ENCODE measurements at places on chromosomes 1 and 21. TPM values are rescaled to one million over a fixed set of nuclear protein-coding genes. Genes with fewer than 3 reads are reported as not detected.

DNA sequence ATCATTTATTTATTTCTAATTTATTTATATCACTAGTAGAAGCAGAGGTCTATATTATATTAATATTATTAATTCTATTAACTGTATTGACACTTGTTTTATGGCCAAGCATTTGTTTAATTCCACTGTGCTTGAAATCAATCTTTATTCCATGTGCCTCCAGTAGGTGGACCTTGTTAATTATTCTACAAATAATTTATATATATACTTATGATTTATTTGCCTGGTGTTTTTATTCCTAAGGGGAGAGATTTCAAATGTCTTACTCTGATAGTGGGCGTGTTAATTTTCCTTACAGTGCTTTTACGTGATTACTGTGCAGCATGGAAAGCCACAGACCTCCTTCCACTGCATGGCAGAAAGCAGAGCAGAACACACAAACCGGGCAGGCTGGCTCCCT lies 17.5 kb upstream of the OR6N2 start:
- no peak for DNase-seq

DNA sequence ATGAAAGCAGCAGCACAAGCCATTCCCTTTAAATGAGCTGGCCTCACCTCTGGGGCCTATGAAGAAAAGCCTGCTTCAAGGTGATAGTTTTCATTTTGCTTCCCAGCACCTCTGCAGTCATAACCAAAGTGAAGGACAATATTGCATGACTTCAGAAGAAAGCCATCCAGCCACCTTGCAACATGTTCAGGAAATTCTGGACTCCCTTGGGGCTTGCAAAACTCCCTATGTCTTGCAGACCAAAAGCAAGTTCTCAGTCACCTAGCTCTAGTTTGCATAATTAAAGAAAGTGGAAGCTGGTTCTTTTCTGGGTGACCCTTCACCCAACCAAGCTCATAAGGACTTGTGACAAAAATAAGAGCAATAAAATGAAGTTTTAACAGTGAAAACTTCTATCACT lies 87.6 kb downstream of the GFI1 start:
- DNase-seq = no peak

GRCh38 chr1:184770181-184770979 lies 15.7 kb upstream of the EDEM3 start:
- no peak for DNase-seq

DNA sequence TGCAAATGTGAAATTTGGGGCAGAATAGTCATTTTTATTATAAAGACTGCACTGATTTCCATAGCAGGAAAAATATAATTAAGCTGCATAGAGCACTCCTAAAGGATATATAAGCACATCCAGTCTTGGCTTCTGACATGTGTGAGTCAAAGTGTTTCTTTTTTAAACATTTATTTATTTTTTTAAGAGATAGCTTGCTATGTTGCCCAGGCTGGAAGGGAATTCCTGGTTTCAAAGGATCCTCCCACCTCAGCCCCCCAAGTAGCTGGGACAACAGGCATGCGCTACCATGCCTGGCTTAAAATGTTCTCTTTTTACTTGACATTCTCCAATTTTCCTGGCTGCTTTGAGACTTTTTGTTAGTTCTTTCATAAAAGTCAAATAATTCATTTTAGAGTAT lies 126.1 kb downstream of the HMCN1 start:
- DNase-seq = no peak

DNA sequence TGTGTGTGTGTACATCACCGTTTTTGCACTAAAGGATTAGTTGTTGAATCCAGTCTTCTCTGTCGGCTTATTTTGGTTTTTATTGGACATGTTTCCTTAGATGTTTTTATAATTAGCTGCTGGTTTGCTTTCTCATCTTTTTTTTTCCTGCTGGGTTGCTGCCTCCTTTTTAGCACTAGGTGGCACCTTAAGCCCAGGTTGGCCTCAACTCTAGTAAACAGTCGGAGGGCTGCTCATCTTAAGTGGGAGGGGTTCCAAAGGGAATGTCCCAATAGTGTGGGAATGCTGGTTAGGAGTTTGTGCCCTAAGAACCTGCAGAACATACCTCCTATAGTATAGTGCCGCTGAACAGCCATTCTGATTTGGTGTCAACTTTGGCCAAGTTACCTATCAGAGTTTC lies 570.1 kb upstream of the CXADR start:
- no peak for DNase-seq

DNA sequence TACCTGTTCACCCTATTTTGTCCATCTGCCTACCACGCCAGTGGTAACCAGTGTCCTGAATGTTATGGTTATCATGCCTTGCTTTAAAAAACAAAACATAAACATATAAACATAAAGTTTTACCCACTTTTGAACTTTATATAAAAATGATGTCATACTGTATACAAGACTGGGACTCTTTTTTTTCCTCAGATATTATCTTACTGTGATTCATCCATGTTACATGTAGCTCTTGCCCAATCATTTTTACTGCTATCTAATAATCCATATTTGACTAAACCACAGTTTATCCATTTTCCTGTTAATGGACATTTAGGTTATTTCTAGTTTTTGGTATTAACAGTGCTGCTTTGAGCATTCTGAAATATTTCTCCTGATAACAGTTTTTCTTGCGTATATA lies 78.8 kb downstream of the GPR161 start:
- DNase-seq = peak; percentile 14

GRCh38 chr1:65971547-65971946 lies 178.9 kb downstream of the PDE4B start:
- DNase-seq = no peak

TMEM52 gene
- total RNA-seq = 0.70 TPM

DNA sequence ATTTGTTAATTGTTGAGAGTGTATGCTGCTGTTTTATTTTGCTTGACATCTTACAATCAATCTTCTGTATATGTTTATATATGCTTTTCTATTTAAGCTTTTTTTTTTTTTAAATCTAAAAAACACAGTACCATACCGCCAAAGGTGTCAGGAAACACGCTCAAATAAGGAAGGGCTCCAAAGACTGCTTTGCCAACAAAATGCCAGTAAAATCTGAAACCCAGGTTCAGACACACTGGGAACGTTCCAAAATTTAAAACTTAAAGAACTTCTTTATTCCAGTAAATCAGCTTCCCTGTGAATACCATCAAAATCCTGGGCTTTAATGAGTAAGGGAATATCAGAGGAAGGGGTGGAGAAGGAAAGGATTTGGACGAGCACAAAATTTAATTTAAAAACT lies 87.3 kb downstream of the SIM2 start:
- no peak for DNase-seq

GRCh38 chr1:60831780-60832179 lies 250.6 kb upstream of the NFIA start:
- no peak for DNase-seq

LCE1D gene
- not detected for total RNA-seq

TSHB gene
- not detected for total RNA-seq

GRCh38 chr1:23133587-23133986 lies 35.1 kb downstream of the LUZP1 start:
- no peak for DNase-seq

- DNase-seq = peak; percentile 44
Observed at GRCh38 chr1:58528518-58528917, 18.0 kb downstream of the OMA1 start.

DNA sequence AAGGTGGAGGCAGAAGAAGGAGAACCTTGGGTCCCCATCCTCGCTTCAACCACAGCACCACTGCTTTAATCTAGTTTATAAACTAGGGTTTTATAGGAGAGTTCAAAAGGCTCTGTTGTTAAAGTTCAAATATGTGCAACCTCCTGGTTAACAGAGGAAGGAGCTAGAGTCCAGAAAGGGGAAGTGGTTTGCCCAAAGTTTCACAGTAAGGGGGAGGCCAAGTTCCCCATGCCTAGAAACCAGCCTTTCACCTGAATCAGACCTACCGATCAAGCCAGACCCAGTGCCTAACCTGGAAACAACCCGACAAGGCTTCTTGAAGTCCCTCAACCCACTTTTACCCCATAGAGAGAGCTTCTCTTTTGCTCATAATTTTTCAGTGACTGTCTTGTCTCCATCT lies 106.5 kb downstream of the PLPP3 start:
- DNase-seq = no peak

DNA sequence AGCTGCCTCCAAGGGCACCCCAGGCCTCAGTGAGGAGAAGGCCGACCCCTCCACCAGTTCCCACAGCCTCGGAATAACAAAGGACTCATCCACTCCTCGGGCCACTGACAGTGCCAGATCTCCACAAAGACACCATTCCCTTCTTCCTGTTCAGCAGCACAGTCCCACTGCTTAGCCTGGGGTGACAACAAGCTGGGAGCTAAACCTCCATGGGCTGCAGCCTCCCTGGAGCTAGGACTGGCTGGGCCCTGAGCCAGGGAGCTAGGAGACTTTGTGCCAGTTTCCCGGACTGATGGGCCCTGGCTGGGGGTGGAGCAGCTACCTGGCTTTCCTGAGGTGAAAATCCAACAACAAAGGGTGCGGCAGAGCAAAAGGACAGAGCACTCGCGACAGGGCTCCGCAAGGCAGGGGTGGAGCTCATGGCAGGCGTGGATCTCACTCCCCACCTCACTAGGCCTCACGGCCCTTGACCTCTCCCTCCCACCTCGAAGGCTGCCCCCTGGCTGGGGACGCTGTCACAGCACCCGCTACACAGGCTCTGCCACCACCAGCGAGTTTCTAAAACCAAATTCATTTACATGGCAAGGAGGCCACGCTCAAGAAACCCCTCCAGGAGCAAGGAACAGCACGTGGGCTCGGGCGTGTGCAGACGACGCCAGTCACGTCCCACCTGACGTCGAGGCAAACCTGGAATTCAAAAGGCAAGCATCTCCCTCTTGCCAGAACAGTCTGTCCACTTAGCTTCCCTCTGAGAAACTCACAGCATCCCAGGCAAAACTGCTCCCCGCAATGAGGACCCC lies 13.8 kb downstream of the SLC35E2B start:
- DNase-seq = no peak

DNA sequence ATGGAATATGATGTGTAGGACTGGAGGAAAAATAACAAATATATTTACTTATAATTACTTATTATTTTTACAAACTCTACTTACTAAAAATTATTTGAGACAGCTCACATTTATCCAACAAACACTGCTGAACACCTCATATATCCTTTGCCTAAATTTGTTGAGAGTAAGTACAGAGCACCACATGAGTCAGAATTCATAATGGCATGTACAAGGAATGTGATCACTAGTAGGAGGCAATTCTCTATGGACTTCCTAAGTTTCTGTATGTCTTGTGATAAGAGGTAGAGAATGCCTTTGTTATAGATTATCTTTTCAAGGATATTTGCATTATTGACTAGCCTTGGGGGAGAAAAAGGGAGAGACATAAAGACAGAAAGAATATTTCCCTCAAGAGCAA lies 8.2 kb upstream of the ST6GALNAC3 start:
- peak; percentile 12 for DNase-seq

DNA sequence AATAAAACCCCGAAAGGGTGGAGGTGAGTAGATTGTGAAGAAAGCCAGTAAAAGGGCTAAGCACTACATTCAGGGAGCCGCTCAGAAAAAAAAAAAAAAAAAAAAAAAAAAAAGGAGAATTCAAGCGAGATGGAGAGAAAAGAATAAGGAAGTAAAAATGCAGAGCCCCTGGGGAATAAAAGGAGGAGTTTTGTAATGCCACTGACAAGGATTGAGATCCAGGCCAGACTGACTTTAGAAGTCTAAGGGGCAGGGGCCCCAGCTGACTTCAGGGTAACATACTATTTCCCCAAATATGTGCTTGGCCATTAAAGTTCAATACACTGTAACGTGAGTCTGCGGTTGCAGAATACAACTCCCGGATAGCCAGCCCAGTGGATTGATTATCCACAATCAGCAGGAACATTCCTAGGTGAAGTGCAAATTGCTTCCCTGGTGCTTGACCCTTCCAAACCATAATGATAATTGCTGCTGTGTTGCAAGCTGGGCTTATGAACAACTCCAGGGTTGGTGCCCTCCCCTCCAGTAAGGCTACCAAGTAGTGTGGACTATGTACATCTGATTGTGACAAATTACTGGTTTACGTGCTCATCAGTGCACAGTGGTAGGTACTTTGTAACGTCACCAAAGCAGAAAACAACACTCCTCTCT lies 30.7 kb upstream of the RRP15 start:
- DNase-seq = no peak

GRCh38 chr1:112718691-112719418 lies 3.7 kb upstream of the PPM1J start:
- DNase-seq = peak; percentile 65

CELA2A gene
- not detected for total RNA-seq

PLEKHA6 gene
- 1.5 TPM for total RNA-seq

DNA sequence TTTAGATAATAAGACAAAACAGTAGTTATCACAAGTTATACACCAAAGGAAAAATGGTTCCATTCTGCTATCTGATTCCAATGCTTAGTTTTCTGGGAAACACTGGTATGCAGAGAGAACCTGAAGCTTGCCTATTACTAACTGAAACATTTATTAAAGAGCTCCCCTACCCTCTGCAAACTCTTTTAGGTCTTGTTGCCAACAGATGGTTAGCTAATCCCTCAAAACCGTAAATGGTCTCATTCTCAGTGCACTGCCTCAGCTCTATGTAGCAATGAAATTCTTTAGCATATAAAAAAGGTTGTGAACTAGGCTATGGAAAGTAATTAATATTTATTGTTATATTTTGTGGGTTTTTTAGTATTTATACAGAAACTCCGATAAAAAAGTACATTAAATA lies 20.4 kb downstream of the C21orf91 start:
- no peak for DNase-seq

ZNF669 gene
- 4.2 TPM for total RNA-seq

DNA sequence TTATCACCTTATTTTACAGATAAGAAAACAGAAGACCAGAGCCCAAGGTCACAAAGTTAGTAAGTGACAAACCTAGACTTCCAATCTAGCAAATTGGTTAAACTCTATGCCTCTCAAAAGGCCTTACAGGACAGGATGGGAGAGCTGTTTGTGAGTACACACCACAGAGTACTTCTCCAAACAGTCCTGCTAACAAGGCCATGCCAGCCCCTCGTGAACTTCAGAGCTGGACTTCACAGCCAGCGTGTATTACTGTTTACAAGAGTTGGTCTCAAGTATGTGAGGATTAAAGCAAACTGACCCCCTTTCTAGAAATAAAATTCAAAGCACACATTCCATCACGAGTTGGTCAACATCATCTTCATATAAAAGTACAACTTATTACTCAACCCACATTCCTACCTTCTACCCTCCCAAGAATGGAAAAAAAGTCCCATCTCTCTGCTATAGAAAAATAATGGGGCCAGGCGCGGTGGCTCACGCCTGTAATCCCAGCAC lies 19.8 kb upstream of the UBR4 start:
- DNase-seq = no peak

- no peak for DNase-seq
Observed at GRCh38 chr1:111585447-111586086, 34.0 kb upstream of the RAP1A start.

- DNase-seq = no peak
Observed at GRCh38 chr1:6260433-6260934, 414 bp downstream of the GPR153 start.

- no peak for DNase-seq
Observed at GRCh38 chr1:9606948-9607347, 18.2 kb downstream of the TMEM201 start.

OPTC gene
- not detected for total RNA-seq

AGO4 gene
- total RNA-seq = 6.6 TPM
